ENCODE measurements at places on chromosomes 13 and 19.

DNA sequence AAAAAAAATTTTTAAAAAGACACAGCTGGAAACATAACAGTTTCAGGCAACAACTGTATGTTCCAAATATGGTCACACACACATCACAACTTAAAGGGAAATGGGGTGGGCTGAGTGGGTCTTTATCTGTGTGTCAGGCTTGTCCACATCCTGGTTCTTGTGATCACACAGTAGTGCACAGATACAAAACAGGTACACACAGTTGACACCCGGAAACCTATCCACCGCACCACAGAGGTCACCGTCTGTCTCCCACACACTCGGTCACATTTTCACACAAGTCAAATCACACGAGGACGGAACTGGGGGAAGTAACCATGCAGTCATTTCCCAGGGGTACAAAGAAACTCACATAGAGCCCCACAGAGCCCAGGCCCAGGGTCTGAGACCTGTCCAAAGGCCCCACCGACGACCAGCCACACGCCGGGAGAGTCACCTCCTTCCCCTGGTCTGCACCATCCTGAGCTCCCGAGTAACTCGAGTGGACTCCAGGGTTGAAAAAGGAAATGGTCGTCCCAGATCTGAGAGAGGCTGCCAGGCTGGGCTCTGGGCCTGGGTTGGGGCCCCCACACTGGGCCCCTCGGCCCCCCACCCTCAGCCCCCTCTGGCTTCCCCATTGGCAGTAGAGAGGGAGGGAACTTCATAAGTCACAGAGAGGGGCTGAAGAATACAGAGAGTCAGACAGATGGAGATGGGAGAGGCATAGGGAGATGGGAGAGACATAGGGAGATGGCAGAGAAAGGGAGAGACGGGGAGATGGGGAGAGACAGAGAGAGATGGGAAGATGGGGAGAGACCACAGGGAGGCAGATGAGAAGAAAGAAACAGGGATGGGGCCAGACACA lies 1.3 kb upstream of the PPAN start:
- DNase-seq, result no peak

DNA sequence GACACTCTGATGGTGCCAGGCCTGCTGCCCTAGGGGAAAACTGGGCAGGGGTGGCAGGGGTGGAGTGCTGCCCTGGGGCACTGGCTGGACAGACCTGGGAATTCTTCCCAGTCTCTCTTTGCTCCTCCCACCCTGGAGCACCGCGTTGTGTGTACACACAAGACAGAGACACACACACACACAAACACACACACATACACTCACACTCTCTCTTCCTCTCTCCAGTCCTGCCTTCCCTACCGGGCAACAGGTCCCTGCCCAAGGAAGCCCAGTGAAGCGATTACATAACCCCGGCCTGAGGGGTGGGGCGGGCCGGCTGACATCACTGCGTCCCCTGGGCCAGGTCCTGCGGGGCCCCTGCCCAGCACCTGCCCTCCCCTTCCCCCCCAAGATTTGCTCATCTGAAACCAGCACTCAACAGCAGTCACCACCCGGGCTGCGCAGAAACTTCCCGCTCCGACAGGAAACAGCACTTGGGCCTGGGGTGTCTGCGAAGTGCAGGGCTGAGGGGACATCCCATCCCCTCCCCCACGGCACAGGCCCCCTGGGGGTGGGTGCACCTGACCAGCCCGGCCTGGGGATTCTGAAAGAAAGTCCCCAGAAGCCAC lies 1.2 kb downstream of the MKNK2 start:
- no peak for DNase-seq

- DNase-seq, result no peak
Observed at GRCh38 chr19:15372891-15373301, 6.7 kb downstream of the AKAP8 start.

DNA sequence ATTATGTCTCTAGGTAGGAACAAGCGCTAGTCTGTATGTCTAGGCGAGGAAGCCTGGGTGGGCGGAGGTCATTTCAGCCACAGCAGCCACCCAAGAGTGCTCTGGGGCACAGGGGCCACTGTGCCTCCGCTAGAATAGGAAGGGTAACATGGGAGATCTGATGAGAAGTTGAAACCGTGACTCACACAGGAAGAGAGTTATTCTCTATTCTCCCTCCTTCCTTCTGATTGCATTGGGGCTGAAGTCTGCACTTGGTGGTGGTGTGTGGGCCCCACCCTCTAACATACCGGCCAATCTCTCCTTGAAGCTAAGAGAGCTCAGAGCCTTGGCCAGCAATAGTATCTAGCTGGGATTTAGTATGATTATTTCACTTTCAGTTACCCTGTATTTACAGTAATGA lies 20.3 kb upstream of the GGACT start:
- DNase-seq, result no peak

DNA sequence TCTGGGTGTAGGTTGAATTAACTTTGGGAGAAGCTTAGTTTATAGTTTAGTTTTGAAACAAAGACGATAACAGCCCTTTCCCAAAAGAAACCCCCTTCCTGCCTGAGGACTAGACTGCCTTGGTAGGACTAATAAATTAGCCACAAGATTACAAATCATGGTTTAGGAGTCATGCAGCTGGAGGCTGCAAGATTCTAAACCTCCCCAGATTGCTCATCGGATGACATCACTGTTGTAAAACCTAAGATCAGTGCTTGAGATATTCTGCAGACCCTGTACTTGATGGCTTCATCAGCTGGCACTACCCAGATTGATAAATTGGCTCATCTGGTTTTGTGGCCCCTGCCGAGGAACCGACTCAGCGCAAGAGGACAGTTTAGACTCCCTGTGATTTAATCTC lies 35.9 kb upstream of the MPHOSPH8 start:
- no peak for DNase-seq

GRCh38 chr19:17866312-17866963 lies 5.3 kb upstream of the SLC5A5 start:
- no peak for DNase-seq

GRCh38 chr19:3042621-3043267 lies 13.7 kb upstream of the TLE2 start:
- DNase-seq, result no peak

DNA sequence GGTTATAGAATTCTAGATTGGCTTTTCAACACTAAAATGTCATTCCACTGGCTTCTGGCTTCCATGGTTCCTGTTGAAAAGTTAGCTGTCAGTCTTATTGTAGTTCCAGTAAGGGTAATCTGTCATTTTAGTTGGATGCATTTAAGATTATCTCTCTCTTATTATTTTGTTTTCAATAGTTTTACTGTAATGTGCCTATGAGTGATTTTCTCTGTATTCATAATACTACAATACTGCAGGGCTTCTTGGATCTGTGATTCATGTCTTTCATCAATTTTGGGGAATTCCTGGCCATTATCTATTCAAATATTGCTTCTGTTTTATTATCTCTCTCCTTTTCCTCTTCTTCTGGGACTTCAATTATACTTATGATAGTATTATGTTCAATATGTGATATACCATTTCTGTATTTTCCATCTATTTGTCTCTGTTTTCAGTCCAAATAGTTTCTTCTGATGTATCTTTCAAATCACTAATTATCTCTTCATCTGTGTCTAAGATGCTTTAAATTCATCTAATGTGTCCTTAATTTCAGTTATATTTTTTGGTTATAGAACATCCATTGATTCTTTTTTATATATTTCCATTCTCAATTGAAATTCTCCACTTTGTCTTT lies 101.5 kb downstream of the KCTD15 start:
- no peak for DNase-seq

DNA sequence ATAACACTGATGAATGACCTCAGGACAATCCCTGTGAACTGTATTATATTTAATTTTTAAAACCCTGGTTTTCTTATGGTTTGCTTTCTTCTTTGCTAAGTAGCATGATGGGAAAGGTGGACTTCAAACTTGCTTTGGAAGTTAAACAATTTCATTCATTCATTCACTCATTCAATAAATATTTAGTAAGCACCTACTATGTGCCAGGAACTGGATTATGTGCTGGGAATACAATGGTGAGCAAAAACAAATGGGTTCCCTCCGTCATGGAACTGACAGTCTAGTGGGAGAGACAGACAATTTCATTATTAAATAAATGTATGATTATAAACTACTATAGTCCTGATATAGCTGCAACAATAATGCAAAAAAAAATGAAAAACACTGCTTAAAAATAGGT lies 70.3 kb downstream of the USP12 start:
- DNase-seq, result no peak

GRCh38 chr13:107743526-107743925 lies 471.8 kb downstream of the LIG4 start:
- DNase-seq, result no peak

DNA sequence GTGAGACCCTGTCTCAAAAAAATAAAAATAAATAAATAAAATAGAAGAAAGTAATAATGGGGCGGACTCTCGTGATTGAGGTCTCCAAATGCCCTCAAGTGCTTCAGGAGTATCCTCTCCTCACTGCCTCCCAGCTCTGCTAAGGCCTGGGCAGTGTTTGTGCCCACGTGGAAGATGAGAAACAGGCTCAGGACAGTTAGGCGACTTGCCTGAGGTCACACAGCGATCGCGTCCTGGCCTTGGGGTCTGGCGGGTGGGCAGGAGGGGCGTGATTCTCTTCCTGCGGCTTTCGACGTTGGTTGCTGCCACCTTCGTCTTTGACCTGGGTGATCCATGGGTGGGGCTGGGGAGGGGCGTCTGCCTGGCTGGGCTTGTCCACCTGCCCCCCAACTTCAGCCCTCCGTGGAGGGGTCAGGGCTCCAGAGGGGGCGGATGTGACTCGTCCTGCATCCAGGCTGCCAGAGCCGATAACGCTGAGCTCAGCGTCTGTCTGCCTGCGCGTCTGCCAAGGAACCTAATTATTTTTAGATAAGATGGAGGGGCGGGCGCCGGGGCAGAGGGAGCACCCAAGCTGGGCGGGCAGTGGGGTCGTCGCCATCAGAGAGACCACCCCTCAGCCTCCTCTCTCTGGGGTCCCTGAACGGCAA lies 56.9 kb downstream of the NFIC start:
- DNase-seq, result no peak

DNA sequence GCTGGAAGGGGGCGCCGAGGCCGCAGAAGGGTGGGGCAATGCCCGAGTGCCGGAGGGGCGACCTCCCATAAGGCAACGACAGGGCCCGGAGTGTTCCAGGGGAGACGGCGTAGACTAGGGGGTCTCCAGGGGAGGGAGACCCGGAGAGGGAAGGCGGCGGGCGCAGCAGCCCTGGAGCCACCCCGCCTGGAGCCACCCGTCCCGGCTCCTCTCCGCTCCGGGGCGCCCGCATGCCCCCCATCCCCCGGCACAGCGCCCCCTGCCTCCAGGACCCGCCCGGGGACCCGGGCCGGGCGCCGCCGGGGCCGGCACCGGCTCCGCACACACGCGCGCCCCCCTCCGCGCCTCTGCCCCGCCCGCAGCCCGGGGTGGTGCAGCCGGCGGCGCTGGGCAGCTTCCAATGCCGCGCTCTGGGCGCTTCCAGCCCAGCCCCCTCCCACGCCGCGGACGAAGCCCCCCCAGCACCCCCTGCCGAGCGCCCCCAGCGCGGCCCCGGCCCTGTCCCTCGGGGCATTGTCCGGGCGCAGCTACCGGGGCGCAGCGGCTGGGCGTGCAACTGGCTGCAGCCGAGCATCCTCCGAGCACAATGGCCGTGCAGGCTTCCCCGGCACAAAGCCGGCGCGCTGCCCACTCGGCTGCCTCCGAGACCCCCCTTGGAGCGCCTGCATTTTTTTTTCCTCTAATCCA lies 519 bp downstream of the PTPRS start:
- DNase-seq, result no peak

DNA sequence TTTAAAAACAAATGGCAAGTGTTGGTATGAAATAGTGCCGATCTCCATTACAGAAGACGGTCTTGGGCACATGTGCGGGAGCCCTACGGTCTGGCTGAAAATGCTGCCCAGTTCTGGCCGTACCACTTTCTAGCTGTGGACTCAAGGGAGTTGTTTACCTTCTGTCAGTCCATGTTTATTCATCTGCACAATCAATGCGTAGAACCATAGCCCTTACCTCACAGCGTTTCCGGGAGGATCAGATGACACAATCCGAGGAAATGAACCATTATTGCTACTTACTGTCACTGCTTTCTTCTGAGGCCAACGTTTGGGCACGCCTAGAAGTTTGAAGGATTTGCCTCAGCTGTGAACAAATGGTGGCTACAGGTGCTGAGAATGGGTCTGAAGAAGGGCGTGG lies 31.2 kb downstream of the GADD45B start:
- no peak for DNase-seq

DNA sequence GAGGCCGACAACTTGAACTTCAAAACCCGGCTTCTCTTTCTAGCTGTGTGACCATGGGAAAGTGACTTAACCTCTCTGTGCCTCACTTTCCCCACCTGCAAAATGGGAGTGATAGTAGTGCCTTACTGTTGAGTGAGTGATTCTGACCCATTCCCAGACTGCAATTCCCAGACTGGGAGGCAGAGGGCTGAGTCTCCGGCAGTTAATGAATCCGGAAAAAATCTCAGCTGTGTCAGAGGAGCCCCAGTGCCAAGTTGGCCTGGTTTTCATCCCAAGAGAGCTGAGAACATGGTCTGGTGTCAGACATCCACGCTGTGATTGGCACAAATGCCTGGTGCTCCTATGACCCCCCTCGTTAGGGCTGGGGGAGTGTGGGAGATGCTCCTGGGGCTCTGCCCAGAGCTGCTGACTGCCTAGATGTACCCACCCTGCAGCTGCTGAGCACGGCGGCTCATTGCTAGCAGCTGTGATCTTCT lies 50.0 kb downstream of the PIN1 start:
- DNase-seq, result no peak

DNA sequence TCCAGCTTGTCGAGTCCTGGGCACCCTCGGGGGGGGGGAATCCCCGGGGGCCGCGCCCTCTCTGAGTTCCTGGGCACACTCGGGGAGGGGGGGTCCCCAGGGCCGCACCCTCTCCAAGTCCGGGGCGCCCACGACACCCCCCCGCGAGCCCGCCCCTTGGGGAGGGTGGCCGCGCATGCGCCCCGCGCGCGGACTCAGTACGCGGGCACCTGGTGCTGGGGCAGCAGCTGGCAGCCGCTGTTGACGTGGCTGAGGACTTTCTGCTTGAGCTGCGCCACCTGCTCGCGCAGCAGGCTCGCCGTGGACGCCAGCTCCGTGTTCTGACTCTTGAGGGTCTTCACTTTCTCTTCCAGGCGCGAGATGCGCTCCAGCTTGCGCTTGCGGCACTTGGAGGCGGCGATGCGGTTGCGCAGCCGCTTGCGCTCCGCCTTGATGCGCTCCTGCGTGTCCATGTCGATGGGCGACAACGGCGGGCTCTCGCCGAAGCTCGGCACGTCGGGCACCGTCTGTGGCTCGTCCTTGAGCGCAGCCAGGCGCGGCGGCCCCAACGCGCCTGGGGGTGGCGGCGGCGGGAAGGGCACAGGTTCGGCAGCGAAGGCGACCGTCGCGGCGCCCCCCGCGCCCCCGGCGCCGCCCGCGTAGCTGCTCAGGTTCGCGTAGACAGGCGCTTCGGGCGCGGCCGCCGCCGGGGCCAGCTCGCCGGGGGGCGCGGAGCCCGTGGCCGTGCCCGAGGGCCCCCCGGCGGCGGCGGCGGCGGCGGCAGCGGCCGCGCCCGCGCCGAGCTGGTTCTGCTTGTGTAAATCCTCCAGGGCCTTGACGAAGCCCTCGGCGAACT lies 958 bp downstream of the JUND start:
- no peak for DNase-seq

GRCh38 chr19:8192221-8192820 lies 16.8 kb upstream of the CERS4 start:
- no peak for DNase-seq

- no peak for DNase-seq
Observed at GRCh38 chr19:32388393-32388855, 17.1 kb upstream of the DPY19L3 start.

- no peak for DNase-seq
Observed at GRCh38 chr13:52022356-52022755, 2.1 kb upstream of the UTP14C start.

- DNase-seq, result no peak
Observed at GRCh38 chr19:7333198-7334118, 15.3 kb upstream of the ARHGEF18 start.

GRCh38 chr13:100536643-100537180 lies 51.9 kb downstream of the GGACT start:
- no peak for DNase-seq
